Dorsolateral prefrontal cortex (tissue), 122 donors: ENCODE measurements at places on chromosomes 7 and 10. TPM values are rescaled to one million over a fixed set of nuclear protein-coding genes. Genes with fewer than 3 reads are reported as not detected.

Gene AKR1C2
- 13.6 TPM for total RNA-seq

Gene EFCAB10
- total RNA-seq, result 4.1 TPM

Gene PMS2
- 36.9 TPM for total RNA-seq

DNA sequence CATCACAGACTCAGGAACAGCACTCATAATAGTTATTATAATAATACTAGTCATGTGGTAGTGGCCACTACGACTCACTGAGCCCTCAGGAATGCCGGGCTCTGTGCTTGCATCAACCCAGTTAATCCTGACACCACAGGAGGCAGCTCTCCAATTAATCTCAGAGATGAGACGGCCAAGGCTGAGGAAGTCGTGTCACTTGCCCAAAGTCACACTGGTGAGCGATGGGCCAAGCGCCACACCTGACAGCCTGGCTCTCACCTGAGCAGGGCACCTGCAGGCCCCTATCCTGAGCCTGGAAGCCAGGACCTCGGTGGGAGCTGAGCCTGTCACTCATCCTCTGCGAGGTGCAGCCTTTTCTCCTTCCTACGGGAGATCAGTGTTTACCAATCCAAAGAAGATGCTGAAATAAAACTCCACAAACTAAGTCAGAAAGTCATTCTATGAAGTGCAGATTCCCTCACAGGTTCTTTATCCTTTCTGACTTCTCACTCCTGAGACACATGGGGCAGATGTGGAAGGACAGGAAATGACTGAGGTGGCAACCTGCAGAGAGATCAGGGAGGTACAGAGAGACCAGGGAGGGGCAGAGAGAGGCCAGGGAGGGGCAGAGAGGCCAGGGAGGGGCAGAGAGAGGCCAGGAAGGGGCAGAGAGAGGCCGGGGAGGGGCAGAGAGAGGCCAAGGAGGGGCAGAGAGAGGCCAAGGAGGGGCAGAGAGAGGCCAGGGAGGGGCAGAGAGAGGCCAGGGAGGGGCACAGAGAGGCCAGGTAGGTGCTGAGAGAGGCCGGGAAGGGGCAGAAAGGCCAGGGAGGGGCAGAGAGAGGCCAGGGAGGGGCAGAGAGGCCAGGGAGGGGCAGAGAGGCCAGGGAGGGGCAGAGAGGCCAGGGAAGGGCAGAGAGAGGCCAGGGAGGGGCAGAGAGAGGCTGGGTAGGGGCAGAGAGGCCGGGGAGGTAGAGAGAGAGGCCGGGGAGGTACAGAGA lies 38.5 kb downstream of the VIPR2 start:
- DNase-seq, result no peak

DNA sequence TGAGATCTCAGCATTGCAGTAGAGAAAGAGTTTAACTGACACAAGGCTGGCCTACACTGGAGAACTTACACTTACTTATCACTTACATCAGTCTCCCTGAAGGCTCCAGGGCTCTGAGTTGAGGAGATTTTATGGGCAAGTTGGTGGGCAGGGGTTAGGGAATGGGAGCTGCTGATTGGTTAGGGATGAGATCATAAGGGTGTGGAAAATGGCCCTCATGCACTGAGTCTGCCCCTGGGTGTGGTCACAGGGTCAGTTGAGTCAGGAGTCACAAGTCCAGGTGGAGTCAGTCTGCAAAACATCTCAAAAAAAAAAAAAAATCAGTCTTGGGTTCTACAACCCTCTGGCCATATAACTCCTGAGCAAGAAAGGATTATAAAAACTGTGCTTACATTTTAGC lies 60.5 kb downstream of the PPP1R17 start:
- no peak for DNase-seq

DNA sequence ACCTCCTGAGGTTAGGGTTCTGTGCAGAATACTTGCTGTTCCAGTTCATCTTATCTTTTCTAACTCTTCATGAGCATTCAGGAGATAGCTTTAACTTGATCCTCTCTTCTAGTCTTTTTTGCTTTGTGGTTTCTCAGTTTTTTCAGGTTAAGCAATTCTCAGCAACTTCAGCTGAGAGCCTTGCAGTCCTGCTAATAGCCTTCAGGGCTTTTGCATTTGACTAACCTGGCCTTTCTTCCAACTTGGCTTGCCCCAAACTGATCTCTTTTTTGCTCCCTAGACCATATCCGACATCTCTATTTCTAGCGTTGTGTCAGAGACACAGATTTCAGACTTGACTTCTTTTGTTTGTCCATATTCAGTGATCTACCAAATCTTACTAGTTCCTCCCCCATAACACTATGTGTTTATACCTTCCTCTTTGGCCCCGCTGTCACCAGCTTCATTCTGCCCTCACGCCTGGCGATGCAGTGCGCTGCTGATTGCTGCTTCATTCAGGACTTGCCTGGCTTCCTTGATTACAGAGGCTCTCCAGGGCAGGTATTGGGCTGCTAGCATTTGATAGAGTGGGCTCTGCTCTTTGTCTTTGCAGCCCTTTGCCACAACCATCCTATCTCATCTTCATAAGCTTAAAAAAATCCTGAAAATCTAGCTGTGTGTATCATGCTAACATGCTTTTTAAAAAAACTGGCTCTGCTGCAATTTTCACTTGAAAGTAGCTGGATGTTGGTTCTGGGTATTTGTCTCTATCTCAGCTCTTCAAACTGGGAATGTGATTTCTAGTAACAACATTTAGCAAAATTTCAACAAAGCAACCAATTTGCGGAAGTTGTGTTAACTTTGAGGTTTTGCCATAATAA lies 9.6 kb downstream of the CUL1 start:
- DNase-seq, result no peak

GRCh38 chr10:4526311-4526731 lies 299.7 kb upstream of the AKR1E2 start:
- no peak for DNase-seq

- no peak for DNase-seq
These were observed 20.6 kb upstream of the VPS41 start for GRCh38 chr7:38929460-38930171.

DNA sequence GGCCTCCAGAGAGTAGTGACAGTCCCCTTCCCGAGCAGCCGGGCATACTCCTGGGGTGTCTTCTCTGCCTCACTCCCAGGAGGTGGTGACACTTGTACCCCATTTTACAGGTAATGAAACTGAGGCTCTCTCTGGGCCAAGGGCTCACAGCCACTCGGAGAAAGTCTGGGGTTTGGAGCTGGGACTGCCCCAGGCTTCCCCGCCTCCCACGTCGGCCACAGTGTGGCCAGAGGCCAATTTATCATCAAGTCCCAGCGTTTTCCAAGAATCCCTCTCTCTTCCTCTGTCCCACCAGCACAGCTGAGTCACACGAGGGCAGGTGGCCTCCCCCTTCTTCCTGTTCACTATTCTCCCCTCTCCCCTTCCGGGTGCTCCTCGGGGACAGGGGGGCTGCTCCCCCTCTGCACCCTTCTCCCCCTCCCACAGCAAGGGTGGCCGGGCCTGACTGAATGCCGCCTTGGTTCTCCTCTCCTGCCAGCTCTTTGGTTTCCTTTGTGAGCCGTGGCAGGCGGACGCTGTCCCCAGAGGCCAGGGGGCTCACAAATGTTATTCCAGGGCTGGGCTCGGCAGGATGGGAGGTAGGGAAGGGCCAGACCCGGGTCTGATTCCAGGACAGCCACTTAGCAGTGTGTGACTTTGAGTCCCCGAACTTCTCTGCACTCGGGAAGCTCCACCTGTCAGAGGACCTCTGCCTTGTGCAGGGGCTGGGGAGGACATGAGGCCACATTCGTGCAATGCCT lies 17.7 kb downstream of the CLIP2 start:
- peak; percentile 58 for DNase-seq

DNA sequence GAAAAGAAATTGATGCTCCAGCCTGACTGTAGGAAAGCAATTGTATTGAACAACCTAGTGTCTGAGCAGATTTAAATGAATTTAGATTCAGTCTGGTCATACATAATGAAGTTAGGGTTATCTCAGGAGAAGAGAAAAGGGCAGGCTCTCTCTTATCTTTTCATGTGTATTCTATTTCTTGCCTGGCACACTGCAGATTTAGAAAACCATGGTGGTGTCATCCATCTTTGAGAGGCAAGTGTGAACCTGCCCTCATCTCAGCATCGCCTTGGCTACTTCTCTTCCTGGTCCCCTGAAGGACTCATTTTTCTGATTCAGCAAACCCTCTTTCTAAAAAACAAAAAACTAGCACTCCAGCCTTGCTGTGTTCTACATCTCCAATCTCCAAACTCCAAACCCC lies 137.7 kb downstream of the LRRC4 start:
- no peak for DNase-seq

DNA sequence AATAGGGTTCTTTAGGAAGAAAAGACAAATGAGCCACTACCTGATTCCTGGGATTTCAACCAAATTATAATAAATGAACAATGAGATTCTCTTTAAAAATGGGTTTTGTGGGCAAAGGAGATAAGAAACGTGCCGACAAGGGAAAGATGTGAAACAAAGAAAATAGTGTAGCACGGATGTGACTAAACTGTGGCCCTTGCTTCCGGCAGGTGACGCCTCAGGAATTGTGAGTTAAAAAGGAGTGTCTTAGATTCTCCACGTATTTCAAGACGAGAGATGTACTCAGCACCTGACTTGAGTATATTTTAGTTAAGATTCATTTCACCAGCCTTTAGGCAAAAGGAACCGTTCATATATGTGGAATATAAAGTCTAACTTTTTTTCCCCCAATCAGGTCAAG lies 75.9 kb downstream of the DNAH11 start:
- no peak for DNase-seq

GRCh38 chr10:59901470-59901869 lies 4.9 kb downstream of the CCDC6 start:
- DNase-seq, result no peak
